ENCODE measurements at places on chromosomes 6 and 20.

GRCh38 chr6:108877046-108877751 is 29.0 kb downstream of the ARMC2 start:
- DNase-seq, result peak; percentile 2

GRCh38 chr20:50980851-50981713 is 22.5 kb downstream of the MOCS3 start:
- peak; percentile 68 for DNase-seq

DNA sequence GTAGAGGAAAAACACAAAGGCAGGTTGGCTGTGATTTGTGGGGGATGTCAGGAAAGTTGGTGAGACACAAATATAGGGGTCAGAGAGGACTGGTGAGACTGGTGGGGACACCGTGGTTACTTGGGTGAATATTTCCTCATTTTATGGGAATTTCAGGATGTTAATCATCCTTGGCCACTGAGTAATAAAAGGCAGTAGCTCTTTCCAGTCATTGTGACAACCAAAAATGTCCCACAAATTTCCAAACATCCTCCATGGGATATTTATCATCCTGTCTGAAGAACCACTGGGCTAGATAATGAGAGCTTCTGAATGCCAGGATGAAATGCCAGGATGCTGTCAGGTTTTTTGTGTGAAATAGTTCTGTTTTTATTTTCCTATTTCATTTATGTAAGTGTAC is 374.1 kb downstream of the CD109 start:
- no peak for DNase-seq

DNA sequence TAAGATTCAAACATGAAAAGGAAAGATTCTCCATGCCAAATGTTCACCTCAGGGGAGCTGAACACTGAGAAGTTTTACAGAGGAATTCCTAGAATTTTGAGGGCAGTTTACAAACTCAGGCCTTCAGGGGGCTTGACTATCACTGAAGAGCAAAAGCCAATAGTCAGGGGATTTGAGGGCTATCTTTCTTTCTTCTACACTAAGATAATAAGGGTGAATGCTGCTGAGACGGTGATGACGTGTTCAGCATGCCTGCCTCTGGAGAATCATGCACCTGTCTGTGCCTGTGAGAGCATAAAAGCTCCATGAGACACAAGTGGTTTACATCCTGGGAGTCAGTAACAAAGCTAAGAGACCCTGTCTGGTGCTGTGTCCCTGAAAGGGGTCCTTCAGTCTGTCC is 1085.6 kb downstream of the KIF16B start:
- no peak for DNase-seq

DNA sequence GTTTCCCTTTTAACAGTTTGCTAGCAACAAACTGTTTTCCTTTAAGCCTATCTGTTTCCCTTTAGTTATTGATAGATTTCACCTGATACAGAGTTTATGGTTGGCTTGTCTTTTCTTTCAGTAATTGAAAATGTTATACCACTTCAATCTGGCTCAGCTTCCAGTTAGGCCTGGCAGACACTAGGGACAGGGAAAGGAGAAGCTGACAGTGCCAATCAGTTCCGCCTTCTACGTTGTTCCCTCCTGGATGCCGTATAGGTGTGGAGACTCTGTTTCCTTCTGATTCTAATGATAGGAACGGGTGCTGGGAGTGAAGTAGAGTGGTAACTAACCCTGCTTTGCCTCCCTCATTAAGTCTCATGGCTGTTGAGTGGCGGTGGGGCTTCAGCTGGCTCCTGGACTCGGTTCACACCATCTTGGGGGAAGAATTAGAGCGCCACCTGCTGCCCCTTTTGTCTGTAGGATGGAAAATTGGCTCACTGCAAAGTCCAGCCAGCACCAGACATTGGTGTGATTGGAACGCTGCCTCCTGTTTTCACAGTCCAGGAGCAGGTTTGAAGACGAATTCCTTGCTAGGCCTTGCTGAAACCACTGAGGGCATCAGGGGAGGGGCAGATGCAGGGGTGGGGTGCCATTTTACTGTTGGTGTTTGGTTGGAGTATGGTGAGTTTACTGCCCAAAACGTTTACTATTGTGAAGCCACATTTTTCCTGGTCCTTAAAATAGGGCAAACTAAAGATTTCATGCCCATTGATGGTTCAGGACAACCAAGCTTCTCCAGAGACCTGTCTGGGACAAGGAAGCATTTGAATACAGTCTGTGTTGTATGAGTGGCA is 1729.5 kb downstream of the GRIK2 start:
- DNase-seq, result no peak

DNA sequence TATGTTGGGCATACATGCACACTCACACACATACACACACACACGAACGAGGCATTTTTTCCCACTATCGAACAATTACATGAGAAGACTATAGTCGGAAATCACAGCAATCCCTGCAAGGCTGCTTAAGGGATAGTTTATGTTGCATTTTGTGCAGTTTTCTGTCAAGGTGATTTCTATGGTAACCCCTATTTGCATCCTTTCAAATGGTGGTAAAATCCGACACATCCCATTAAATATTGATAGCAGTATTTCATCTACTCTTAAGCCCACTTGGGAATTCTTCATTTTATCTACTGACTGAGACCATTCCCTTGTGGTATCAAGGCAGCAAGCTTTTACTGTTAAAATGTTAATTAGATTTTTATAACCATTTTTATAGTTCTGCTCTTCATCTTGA is 457.8 kb downstream of the HACE1 start:
- no peak for DNase-seq

DNA sequence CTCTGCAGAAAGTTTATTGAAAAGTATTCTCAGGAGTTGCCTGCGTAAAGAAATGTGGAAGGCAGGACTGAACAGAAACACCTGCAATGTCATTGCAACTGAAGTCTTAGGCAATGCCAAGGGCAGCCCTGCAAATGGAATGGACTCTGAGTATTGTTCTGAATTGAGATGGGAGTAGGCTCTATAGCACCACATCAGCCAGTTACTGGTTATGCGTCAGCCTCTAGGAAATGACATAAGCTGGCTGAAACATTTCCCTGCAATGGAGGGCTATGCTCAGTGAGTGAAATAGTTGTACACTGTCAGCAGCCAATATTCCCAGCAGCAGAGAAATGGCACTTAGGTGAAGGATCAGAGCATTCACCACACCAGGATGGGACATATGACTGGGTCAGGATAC is 13.8 kb upstream of the GJE1 start:
- DNase-seq, result no peak

DNA sequence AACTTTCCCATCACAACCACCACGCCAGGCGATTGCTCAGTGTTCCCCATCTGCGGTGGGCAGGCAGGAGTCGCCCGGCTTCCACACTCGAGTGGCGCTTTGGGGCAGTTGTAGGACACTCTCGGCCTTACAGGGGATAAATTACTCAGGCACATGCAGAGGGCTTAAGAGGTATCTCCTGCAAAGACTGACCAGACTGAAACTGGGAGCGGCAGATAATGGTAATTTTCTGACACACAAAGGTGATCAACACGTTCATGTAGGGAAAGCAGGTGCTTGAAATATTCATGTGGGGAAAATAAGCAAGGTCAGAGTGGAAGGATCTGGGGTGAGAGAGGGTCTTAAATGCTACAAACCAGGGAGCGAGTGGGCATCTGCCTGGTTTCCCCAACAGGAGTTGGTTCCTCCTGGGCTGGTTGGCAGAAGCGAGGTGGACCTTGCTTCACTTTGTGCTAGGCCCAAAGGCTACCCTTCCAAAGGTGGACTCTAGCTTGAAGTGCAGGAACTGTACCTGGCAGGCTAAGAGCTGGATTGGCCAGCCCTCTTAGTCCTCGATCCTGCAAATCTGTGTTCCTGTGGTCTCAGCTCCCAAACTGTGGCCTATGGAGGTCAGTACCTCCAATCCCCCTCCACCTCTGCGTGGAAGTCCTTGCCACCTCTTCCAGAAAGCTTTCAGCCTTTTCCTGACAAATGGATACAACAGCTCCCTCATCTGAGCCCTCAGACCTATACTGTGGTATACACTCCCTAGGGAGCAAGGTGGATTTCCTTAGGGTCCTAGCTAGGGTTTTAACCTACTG is 16.7 kb downstream of the PLAGL2 start:
- no peak for DNase-seq

DNA sequence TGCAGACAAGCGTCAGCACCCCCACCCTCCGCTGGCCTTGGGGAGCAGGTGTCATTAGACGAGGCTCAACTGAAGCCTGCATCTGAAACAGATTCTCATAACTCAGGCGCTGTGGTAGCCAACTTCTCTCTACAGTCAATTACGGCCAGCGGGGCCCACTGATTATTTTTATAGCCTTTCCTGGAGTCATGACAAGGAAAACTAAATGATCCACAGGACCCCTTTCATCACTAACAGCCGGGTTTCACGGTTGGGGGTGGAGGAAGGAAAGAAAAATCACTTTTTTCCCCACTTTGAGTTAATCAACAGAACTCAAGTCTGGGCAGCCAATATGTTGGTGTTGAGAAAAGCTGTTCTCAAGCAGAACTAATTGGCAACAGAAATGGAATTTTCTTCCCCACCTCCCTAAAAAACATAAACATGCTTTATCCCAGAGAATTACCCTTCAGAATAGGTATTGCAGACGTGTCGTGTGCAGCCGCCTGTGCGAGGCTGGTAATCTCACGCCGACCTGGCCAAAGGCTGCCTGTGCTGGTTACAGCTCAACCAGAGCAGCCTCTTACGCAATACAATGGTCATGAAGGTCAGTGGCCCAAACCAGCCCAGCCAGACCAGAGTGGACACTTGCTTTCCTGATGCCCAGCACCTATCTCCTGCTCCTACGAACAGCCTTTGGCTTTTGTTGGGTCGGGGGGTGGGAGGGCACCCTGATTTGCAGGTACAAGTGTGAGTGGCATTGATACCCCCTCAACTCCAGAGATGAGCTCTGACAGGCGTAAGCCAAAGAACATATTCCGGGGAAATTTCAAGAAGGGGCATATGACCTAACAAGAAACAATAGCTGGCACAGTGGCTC is 11.0 kb downstream of the RIPOR3 start:
- no peak for DNase-seq

DNA sequence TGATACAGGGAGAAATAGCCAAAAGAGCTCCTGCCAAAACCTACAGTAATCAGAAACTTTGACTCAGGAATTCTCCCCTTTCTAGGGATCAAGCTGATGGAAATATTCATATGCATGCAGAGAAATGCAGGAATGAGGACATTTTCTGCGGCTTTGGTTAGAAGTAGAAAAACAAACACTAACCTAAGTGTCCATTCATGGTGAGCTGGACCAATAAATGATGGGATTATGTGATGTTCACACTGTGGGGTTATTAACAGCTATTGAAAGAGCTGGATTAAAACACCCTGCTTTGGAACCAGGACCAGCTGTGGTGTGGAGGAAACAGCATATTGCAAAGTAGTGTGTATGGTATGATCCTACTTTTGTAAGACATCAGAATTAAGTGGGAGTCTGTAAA is 143.1 kb downstream of the SYCP2 start:
- no peak for DNase-seq

DNA sequence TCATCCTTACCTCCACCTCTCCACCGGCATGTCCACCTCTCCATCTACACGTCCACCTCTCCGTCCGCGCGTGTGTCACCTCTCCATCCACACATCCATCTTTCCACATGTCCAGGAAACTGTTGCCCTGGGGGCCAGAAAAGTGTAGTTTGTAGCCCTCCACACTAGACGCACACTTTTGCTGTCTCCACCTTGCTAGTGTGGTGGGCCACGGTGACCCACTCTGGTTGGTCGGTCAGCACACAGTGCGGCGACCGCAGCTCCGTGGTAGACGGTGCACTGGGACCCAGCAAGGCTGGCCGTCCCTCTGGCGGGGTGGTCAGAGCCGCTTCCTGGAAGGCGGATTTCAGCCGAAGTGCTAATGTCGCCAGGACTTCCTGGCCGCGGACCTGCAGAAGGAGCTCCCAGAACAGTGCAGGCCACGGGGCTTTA is 268.6 kb downstream of the DLL1 start:
- DNase-seq, result no peak

GRCh38 chr20:10848810-10849370 is 175.1 kb upstream of the JAG1 start:
- DNase-seq, result peak; percentile 65

DNA sequence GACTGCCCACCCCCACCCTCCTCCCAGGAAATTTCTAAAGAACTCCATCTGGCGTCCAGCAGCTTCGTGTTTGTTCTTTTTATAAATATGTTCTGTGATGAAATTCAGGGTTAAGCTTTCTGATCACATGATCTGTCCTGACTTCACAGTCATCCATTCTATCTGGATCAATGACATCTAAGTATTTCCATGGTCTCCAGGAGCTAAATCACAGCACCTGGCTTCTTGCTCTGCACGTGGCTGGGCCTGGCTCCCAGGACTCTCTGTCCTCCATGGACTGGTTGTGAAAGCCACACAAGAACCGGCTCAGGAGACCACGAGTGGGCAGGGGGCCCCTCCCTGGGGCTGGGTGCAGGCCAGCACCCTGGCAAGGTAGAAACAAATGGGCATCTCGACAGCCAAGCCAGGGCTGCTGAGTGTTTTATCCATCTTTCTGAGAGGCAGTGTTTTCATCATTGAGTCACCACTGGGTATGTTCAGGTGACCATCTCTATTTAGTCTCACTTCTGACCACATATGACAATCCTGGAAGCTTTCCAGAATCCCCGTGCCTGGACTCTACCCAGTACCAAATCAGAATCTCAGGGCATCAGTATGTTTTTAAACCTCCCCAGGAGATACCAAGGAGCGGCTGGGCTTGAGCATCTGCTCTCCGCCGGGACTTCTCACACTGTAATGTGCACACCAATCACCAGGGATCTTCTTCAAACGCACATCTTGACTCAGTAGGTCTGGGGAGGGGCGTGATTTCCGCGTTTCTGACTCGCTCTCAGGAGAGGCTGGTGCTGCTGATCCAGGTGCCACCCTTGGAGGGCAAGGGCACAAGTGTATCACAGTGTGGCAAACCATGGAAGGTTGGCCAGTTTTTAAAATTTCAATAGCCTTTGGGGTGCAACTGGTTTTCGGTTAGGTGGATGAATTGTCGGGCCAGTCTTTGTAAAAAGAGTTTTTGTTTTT is 31.6 kb upstream of the PXDC1 start:
- DNase-seq, result no peak

DNA sequence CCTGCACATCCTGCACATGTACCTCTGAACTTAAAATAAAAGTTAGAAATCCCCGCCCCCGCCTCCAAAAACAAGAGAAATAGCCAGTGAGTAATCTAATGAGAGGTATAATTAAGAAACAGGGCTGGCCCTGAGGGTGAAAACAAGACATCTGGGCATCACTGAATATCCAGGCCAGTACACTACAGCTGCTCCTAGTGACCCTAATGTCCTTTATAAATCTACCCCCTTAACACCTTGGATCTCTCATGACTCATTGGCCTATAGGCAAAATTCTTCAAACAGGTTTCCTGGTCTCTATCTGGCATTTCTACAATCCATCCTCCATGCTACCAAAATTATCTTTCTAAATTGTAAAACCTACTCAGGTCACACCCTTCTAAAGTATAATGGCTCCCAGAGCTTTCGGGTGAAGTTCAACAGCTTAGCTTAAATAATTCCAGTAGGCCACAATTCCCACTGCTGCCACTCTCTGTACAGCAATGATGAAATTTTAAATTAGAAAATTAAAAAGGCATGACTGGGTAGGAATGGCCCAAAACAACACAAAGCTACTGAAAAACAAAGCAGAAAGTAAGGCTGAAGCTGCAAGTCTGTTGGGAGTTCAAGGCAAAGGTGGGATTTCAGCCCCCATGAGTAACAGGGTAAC is 260.9 kb downstream of the GMDS start:
- no peak for DNase-seq

Data from amniotic stem cell (primary cell).